ENCODE measurements at places on chromosomes 13 and 19. TPM values are rescaled to one million over a fixed set of nuclear protein-coding genes. Genes with fewer than 3 reads are reported as not detected.

DNA sequence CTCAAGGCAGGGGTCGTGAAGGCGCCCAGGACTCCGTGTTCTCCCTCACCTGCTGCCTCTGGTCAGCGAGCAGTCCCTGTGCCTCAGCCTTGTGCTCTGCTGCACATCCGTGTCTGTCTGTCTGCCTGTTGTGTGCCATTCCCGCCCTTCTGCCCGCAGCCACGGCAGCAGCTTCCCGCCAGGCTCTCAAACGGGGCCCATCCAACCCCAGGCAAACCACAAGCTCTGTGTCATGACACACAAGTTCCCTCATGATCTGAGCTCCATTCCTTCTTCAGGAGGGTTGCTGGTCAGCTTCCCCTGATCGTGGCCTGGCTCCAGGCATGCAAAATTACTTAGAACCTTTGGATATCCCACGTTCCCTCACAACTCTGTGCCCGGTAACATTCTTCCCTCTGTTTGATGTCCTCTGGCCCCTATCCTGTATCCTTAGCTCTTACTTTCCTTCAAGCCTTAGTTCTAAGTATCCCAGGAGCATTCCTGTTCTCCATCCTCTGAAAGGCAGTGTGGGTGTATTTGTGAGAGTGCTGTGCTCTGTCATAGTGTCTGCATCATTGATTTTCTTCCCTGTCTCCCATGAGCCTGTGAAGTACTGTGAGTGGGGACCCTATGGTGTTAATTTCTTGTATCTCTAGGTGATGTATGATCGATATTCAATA lies 3.2 kb downstream of the GPR183 start:
- no peak for DNase-seq

- DNase-seq, result no peak
Observed at GRCh38 chr13:99477493-99477892, 23.8 kb upstream of the TM9SF2 start.

- DNase-seq, result no peak
Observed at GRCh38 chr13:65913173-65913572, 1317.0 kb downstream of the PCDH9 start.

- no peak for DNase-seq
Observed at GRCh38 chr19:5767949-5768348, 16.6 kb downstream of the PRR22 start.

GRCh38 chr19:19487077-19487949 lies 28.0 kb downstream of the TSSK6 start:
- DNase-seq, result no peak

GRCh38 chr19:29626386-29626785 lies 20.3 kb downstream of the POP4 start:
- DNase-seq, result no peak

- no peak for DNase-seq
Observed at GRCh38 chr19:45238556-45238955, 6.7 kb downstream of the EXOC3L2 start.

DNA sequence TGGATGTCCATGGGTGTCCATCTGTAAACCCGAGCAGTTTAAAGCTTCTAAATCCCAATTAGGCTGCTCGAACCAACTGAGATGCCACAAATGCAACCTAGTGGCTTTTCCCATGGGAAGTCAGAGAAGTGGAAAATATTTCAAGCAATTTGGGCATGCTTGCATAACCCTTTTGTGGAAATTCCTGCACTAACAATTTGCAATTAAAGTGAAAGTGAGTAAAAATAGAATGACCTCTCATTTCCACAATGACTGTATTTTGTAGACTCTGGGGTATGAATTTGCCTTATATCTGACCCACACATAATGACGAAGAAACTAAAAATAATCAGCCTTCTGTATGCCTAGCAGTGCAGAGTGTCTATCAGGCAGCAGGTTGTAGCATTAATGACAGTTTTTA lies 91.8 kb upstream of the TSC22D1 start:
- DNase-seq, result no peak

GRCh38 chr19:55304279-55304978 lies 20.6 kb downstream of the BRSK1 start:
- no peak for DNase-seq

- DNase-seq, result no peak
Observed at GRCh38 chr13:39810091-39810877, 154.8 kb downstream of the COG6 start.

DNA sequence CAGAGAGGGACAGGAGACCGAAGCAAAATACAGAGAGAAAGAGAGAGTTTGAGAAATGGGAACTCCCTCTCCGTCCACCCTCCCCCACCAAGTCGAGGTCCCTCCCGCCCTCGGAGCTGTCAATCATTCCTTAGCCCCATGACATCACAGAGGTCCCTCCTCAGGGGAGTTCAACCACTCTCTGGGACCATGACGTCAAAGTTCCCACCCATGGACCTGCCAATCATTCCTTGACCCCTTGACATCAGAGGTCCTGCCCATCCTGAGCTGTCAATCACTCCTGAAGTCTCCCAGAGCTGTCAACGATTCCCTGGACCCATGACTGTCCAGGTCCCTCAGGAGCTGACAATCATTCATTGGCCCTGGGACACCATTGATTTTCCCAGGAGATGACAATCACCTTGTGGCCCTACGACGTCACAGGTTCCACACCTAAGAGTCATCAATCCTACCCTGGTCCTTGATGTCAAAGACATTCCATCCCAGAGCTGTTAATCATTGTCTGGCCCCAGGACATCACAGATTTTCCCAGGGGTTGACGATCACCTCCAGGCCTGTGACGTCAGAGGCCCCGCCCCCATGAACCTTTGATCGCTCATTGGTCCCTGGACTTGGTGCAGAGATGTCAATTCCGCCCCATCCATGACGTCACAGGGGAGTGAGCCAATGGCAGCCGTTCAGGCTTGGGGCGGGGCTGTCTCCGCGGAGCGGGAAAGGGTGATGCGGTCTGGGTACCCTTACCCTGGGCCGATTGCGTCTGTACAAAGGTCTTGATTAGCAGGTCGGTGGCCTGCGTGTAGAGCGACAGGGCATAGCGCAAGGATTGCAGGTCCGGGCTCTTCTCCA lies 61.7 kb downstream of the COLGALT1 start:
- DNase-seq, result no peak

DNA sequence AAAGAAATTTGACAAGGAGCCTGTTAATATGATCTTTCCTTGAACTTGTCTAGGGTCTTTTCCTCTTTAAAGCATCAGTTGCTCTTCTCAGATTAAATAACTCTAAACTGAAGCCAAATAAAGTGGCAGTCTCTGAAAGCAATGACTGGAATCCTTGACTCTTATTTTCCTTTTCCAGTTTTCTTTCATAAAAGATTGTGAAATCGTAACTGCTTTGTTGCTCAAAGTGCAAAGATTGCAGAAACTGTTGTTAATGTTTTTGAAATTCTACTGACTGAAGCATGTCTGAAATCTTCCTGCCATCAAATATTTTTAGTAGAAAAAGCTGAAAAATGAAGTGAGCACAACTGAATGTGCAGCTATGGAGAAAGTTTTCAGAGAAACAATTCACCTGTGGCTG lies 1.9 kb downstream of the NHLRC3 start:
- no peak for DNase-seq

- DNase-seq, result no peak
Observed at GRCh38 chr13:51815848-51816247, 11.9 kb upstream of the DHRS12 start.

DNA sequence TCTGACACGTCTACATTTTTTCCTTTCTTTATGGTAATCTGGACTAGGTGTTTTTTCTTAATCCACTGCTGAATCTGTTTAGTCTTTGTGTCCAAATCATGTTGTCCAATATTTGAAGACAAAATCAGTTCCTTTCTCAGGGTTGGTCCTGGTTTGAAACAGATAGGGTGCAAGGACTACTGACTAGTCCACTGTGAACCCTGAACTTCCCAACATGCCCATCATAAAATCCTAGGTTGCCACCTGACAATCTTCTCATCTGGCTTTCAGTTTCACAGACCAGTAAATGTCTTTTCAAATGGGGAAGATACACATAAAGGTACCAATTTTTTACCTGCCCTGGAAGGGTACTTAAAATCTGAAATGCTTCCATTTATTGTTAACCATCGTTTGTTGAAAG lies 12.7 kb downstream of the GTF3A start:
- no peak for DNase-seq

GRCh38 chr19:5803752-5804515 lies 933 bp upstream of the NRTN start:
- DNase-seq, result peak; percentile 95

DNA sequence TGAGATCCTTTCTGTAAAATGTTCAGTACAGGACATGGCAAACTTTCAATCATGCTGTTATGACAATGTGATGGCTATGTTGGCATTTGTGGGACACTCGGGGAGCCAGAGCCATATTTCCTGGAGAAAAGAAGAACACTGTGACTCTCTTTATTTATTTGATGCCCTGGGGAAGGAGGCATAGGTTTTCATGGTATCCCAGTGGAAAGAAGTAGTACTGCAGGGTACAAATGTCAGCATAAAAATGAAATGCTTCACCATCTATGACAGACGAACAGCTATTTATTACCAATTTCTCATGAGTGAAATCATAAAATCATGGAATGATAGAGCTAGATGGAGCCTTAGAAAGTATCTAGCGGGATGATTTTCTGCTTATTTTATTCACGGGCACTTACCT lies 217.1 kb downstream of the COL4A1 start:
- DNase-seq, result no peak

DNA sequence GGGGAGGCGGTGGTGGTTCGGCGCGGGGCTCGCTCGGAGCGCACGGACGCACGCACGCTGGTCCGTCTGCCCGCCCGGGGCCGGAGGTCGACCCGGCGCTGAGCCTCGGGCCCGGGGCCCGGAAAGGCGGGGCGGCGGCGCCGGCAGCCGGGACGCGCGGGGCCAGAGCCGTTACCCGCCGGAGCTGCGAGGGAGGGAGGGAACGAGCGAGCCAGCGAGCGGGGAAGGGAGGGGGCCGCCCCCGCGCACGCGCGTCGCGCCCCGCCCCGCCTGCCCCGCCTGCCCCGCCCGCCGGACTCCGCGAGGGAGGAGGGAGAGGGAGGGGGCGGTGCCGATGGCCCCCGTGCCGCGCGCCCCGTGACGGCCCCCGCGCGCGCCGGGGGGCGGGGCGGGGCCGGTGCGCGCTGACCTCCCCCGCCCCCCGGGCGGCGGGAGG lies 15.0 kb downstream of the CIC start:
- DNase-seq, result peak; percentile 79

DNA sequence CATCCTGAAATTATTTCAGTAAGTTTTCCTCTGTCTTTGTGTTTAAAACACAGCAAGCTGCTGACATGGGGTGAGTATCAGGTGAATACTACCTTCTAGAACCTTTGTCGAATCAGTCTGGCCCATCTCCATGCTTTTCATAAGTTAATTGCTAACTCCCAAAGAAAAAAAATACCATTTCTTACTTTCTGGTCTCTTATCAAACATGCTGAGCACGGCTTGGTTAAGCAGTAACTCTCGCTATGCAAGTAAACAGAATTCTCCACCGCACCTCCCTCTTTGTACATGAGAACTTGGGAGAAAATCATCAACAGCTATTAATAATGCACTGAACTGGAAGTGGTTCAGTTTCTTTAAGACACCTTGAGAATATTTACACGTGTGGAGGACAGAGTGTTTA lies 88.6 kb downstream of the FGF9 start:
- DNase-seq, result no peak

DNA sequence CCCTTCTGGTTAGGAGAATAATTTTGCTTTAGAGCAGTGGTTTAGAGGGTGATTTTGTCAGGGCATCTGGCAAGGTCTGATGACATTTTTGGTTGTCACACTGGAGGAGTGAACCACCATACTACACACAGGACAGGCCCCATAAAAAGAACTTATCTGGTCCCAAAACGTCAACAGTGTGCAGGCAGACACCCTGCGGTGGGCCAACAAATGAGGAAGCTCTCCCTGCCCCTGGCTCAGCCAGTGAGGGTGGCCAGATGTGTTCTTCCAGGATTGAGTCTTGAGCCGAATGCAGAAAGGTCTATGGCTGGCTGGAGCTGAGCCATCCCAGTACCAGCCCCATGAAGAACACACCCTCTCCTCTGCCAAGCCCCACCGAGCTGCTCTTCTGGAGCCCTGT lies 149.2 kb downstream of the MIPEP start:
- no peak for DNase-seq

DNA sequence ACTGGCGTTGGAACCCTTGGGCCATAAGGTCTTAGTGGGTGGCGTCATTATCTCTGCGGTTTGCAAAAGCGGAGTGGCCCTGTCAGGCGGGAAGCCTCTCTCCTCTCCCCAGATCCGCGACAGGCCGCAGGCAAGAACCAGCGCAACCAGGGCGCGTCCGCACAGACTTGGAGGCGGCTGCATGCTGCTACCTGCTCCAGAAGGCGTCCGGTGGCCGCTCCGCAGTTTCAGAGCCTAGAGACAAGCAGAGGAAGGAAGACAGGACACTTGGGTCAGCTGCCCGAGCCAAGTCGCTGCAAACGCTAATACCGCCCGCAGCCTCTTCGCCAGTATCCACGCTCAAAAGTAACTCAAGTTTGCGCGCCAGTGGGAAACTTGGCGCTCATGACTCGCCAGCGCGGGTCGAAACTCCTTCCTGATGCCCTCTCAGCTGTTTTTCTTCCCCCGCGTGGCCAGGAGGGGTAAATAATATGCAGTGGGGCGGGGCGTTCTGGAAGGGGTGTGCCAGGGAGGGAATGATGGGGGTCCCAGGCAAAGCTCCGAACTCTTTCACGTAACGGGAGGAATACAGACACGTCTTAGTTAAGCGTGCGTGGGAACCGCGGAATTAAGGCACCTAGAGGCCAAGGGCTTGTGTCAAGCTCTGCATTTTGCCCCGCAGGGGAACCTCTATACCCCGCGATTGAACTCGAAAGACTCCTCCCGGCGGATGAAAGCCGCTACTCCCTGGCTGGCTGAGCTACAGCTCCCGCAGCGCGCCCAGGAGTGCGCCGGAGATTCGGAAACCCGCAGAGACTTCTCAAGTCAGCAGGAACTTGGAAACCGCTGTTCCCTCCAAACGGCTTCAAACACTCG lies at the start of gene EDNRB:
Gene EDNRB, minus strand, starts transcription at position 441 of the 855 bp plus-strand sequence. Its CDS starts 258 bp downstream, at position 183.
- peak; percentile 56 for DNase-seq

- peak; percentile 38 for DNase-seq
Observed at GRCh38 chr13:106753251-106753650, 185.3 kb upstream of the ARGLU1 start.

- DNase-seq, result no peak
Observed at GRCh38 chr19:48627201-48627864, 8.0 kb downstream of the SPHK2 start.

- peak; percentile 79 for DNase-seq
Observed at GRCh38 chr13:112510002-112510780, 77.8 kb downstream of the TUBGCP3 start.

PNMA8B gene
- total RNA-seq, result 0.81 TPM

PRR12 gene
- 8.1 TPM for total RNA-seq

ZNF808 gene
- total RNA-seq, result 15.6 TPM

MAMSTR gene
- 1.1 TPM for total RNA-seq

SLC8A2 gene
- total RNA-seq, result under 0.01 TPM

ZNF471 gene
- total RNA-seq, result 2.2 TPM

CUL4A gene
- total RNA-seq, result 93.4 TPM

CCDC97 gene
- 29.1 TPM for total RNA-seq

KIR3DL2 gene
- under 0.01 TPM for total RNA-seq

IL12RB1 gene
- total RNA-seq, result 7.5 TPM

PABPC3 gene
- total RNA-seq, result 0.54 TPM

NDUFA7 gene
- total RNA-seq, result 50.9 TPM

COMP gene
- total RNA-seq, result under 0.01 TPM

ABCA7 gene
- total RNA-seq, result 42.5 TPM

LMTK3 gene
- total RNA-seq, result 0.54 TPM

ZNF835 gene
- 10.5 TPM for total RNA-seq

COMMD6 gene
- 24.5 TPM for total RNA-seq

ZNF549 gene
- total RNA-seq, result 5.4 TPM

AP1M2 gene
- total RNA-seq, result 0.27 TPM

PTH2 gene
- total RNA-seq, result not detected

CYP4F8 gene
- total RNA-seq, result under 0.01 TPM

JUND gene
- total RNA-seq, result 1,478 TPM

CEACAM7 gene
- total RNA-seq, result not detected
